ENCODE measurements at places on chromosomes 12 and 14. TPM values are rescaled to one million over a fixed set of nuclear protein-coding genes. Genes with fewer than 3 reads are reported as not detected.

CLEC4C gene
- not detected for total RNA-seq

PLEKHH1 gene
- 1.7 TPM for total RNA-seq

SERPINA10 gene
- total RNA-seq: not detected

CNPY2 gene
- total RNA-seq: 71.9 TPM

DPY19L2 gene
- total RNA-seq: 5.1 TPM

EIF2B1 gene
- total RNA-seq: 137 TPM

CLEC14A gene
- 27.4 TPM for total RNA-seq

ITPR2 gene
- total RNA-seq: 52.4 TPM

- DNase-seq: no peak
Measured at GRCh38 chr14:89252887-89253532, 164.0 kb downstream of the FOXN3 start.

- no peak for DNase-seq
Measured at GRCh38 chr14:34041220-34041619, 90.3 kb upstream of the EGLN3 start.

DNA sequence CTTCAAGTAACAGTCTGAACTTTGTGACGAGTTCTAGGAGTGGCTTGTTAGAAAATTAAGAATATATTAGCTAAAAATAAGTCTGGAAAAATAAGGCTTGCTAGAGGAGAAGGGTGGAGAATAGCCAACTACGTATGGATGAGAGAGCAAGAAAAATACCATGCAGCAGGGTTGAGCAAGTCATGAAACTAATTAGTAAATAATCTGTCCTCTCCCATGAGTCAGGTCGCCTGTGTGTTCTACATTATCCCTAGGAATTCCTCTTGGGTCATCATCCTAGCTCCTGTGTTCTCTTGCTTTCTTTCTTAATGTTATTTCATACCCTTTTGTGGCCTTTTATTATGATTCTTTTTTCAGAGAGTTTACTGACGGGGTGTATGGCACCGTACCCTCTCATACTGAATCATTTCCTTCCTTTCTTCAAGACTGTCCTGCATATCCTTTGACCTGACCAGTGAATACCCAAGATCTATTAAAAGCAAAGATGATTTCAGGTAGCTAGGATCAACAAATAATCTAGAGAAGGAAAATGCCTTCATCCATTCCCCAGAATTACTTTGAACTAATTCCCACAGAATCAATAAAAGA is 177.2 kb upstream of the NPAS3 start:
- no peak for DNase-seq

DNA sequence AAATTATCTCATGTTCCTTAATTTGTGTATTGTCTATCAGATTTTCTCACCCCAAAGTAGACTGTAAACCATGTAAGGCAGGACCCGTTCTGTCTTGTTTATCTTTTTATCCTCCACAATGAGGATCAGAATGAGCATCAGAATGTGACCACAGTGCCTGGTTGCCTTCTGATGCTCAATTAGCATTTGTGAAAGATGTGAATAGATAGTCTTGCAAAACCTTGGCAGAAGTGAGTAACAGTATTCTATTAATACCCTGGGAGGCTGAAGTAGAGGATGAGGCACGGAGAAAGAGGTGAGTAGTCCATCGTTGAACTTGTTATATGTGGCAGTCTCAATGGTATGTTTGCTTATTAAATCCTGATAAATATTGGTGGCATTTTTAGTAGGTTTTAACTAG is 781.4 kb downstream of the NRXN3 start:
- DNase-seq: no peak

DNA sequence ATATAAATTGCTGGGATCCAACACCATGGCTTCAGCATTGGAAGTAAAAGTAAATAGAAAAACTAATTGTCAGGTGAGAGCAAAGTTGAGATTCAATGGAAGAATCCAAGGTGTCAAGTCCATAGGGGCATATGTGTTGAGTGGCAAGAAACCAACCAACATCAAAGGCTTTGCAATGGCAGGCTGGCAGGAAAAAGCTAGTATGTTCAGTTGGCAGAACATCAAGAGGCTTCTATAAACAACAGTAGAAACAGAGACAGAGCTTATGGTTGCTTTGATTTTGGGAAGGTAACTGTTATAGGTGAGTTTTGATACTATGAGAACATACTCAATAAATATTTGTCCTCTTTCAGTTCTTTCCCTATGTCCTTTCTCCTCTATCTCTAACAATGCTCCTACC is 553.7 kb upstream of the MDGA2 start:
- no peak for DNase-seq

DNA sequence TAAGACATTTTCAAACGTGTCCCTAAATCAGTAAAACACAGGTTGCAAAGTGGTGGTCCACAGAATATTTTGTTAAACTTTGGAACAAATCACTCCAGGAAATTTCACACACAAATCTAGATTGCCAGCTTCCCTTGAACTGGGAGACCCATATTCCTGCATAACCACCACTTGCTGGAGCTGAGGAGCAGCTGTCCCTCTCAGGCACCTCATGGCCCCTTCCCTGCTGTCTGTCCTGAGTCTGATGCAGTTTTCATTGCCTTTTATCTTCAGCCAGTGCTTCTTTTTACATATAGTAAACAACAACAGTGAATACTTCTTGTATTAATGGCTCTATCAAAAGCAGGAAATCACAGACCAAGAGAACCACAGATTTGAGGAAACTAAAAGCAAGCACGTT is 289.3 kb downstream of the MED13L start:
- DNase-seq: no peak

GRCh38 chr12:50218386-50218785 is 51.2 kb upstream of the CERS5 start:
- no peak for DNase-seq

- no peak for DNase-seq
Measured at GRCh38 chr12:88185988-88186387, 43.9 kb downstream of the TMTC3 start.

DNA sequence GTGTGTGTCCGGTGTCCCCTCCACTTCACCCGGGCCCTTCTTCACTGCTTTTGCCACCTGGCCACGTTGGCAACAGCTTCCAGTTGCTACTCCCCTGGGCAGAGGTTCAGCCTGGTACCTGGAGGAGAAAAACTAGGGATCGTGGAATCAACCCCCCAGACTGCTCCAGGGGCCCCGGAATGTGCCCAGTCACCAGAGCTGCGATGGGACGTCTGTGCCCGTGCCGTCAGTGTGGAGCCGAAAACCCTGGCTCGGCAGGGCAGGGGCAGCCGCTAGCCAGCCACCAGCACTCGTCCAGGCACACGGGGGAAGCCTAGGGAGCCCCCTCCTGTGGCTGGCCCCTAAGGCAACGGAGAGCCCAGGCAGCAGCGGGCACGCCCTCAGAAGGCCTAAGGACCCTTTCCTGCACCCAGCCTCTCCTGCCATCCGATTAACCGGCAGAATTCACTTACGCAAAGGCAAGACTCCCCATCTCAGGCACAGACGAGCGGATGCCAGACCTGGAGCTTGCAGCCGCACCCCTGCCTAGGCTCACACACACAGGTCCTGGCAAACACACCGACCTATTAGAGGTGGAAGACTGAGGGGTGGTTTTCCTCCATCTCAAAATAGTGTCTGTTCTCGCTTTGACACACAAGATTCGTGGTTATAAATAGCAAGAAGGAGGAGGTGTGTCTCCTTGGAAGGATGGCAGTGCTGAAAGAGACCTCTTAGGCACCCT is 62.6 kb downstream of the FBXL14 start:
- no peak for DNase-seq

- no peak for DNase-seq
Measured at GRCh38 chr12:94839347-94839746, 164.2 kb downstream of the NDUFA12 start.

- peak; percentile 90 for DNase-seq
Measured at GRCh38 chr12:132772606-132773005, 11.0 kb upstream of the ANKLE2 start.

GRCh38 chr12:89622115-89622514 is 86.5 kb downstream of the ATP2B1 start:
- no peak for DNase-seq

DNA sequence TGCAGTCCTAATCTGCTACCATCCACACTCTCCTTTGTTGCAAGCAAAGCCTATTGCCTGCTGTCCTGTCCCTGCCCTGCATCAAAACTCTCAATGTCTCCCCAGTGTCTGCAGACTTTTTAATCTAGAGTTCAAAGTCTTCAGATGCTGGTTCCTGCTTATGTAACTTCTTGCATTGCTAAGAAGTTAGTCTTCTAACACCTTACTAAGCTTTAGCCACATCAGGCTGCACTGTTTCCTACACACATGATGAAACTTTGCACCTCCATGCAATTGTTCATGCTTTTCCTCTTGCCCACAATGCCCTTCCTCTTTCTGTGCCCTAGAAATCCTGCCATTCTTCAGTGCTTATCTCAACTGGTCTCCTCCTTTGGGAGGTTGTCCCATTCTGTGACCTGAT is 16.2 kb upstream of the DICER1 start:
- DNase-seq: no peak

DNA sequence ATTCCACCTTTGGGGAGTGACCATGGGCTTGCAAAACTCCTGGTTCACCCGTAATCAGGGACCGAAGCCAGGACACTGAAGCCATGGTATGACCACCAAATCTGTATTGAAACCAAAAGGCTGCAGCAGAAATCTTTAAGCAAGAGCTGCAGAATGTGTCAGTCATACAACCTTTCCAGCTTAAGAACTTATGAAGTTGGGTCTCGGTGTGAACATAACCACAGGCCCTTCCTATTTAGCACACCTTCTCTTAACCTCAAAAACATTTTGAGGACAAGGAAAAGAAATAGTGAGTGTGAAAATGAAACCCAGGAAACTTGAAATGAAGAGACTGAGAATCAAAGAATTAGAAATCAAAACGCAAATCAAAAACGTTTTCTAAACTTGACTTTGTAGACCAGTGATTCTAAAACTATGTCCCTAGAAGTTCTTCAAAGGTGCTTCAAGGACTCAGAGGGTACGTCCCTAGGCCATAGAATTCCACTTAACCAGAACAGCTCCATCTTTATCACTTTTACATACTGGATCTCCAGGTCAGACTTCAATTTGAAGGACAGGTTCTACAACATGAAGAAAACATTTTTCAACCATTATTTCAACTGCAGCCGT is 231.6 kb upstream of the GRIP1 start:
- no peak for DNase-seq

DNA sequence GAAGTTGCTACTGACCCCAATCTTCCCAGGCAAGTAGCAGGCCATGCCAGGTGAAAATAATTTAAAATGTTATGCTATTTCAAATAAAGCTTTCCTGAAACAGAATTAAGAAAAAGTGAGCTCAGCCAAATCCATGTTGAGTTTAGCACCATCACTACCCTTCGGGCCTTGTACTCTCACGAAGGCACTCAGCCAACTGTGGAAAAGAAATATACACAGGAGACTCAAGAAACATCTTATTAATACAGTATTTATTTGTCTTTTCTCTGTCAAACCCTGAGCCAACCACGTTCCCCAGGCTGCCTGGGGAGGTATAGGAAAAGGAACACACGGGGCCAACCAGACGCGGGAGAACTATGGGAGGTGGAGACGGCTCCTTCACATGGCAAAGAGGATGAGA is 10.9 kb downstream of the ATP5MC2 start:
- no peak for DNase-seq

GRCh38 chr14:93056840-93057585 is 58.7 kb downstream of the ITPK1 start:
- no peak for DNase-seq

- DNase-seq: no peak
Measured at GRCh38 chr12:8658346-8658745, 4.3 kb downstream of the MFAP5 start.

- DNase-seq: no peak
Measured at GRCh38 chr12:113860950-113861349, 105.2 kb downstream of the RBM19 start.

- DNase-seq: no peak
Measured at GRCh38 chr12:58313091-58313855, 371.9 kb downstream of the ATP23 start.

GRCh38 chr14:92955381-92955780 is 32.4 kb downstream of the CHGA start:
- DNase-seq: no peak

- peak; percentile 88 for DNase-seq
Measured at GRCh38 chr12:132143336-132144071, 615 bp downstream of the DDX51 start.

DNA sequence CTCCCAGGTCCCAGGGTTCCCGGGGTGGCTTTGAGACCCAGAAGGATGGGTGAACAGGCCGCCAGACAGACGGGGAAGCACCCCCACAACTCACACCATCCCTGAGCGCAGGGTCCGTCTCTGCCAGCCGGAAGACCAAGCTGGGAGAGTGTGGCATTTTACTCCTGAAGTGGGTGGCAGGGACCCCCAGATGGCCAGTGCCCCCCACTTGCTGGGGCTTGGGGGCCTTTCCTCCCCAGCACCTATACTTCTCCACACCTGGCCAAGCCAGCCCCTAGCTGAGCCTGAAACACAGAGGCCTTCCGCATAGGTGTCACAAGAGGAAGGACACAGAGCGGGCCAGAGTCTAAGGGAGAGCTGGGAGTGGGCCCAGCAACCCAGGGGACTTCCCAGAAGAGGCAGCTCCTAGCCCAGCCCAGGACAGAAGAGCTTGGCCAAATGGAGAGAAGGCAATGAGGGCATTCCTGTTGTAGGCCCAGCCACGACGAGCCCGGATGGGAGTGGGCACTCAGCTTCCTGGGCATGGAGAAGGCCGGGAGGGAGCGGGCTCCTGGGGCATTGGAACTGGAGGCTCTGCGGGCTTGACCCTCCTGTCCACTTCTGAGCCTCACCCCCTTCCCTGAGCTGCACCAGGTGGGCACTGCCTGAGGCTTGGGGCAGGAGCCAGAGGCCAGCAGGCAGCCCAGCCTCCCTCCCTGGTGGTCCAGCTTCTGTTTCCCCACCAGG is 3.3 kb downstream of the AHNAK2 start:
- peak; percentile 72 for DNase-seq

DNA sequence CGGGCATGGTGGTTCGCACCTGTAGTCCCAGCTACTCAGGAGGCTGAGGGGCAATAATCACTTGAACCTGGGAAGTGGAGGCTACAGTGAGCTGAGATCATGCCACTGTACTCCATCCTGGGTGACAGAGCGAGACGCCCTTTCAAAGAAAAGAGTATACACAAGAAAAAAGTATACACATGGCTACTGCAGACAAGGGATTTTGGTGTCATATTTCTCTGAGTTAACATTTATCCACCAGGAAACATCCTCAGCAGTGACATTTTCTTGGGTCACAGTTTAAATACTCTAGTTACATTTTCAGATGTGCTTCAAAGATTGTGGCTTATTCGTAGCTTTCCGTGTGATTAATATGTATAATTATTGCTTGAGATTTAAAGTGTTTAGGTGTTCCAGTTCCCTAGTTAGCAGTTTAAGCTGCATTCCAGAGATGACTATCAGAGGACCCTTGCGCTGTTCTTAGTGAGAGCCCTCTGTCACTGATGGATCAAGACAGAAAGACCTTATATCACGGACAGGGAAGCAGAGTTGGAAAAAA is 4.7 kb upstream of the PPP2R5E start:
- no peak for DNase-seq
